ENCODE measurements at places on chromosomes 4 and X.

DNA sequence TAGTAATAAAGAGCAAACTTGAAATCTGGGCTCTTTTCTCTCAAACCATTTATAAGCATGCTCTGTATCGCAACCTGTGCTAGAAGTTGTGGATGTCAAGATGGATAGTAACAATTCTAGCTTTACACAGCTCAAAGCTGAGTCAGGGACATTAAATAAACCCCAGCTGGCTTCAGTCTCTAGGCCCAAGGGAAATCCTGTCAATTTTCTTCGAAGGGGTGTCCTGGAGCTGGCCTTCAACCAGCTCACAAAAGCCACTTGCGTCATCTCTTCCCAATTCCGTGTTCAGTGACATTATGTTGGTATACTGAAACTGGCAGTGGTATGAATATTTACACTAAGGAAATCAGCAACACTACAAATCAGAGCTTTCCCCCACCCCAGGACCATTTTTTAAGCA is 89.8 kb upstream of the PRKG2 start:
- no peak for DNase-seq

- no peak for DNase-seq
Observed at GRCh38 chr4:143313521-143313920, 23.2 kb upstream of the GAB1 start.

- no peak for DNase-seq
Observed at GRCh38 chr4:107439401-107439800, 280.6 kb downstream of the PAPSS1 start.

GRCh38 chr4:38145741-38146140 is 185.5 kb downstream of the PTTG2 start:
- DNase-seq: no peak

- no peak for DNase-seq
Observed at GRCh38 chrX:12950851-12951594, 23.9 kb upstream of the TMSB4X start.

GRCh38 chrX:71144651-71145050 is at the start of gene NLGN3:
Gene NLGN3 (plus strand): TSS chrX:71144841. CDS start chrX:71147750, 2,909 bp downstream.
- peak; percentile 12 for DNase-seq

DNA sequence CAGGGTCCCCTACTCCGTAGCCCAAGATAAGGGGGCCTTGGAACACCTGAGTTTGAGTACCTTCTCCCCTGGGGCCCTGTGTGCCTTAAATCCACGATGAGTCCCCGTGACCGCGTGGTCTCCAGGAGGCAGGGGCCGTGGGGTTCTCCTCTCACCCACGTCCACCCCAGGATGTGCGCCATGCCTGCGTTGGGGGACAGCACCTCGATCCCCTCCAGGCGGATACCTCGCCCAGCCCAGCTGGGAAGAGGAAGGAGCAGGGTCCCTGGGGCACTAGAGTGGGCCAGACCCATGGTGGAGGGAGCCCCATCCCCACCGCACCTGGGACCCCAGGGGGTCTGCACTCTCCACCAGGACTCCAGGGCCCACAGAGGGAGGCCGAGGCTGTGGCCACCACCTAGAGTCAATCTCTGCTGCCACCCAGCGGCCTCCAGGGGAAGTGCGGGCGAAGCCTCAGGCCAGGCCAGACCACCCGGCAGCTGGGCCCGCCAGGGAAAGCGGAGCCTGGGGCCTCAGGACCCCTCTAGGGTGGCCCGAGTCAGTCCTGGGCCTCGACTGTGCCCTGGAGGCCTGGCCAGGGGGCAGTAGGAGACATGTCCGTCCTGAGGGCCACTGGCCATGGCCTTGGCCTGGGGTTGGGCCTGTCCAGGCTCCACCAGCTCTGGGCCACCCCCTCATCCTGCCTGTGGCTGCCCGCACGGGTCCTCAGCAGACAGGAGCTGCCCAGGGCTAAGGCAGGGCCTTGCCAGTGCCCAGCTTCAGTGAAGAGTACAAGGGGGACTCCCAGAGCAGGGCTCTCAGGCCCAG is 55.0 kb downstream of the FAM53A start:
- DNase-seq: peak; percentile 61

GRCh38 chr4:154559494-154560418 is 3.1 kb upstream of the FGB start:
- no peak for DNase-seq

DNA sequence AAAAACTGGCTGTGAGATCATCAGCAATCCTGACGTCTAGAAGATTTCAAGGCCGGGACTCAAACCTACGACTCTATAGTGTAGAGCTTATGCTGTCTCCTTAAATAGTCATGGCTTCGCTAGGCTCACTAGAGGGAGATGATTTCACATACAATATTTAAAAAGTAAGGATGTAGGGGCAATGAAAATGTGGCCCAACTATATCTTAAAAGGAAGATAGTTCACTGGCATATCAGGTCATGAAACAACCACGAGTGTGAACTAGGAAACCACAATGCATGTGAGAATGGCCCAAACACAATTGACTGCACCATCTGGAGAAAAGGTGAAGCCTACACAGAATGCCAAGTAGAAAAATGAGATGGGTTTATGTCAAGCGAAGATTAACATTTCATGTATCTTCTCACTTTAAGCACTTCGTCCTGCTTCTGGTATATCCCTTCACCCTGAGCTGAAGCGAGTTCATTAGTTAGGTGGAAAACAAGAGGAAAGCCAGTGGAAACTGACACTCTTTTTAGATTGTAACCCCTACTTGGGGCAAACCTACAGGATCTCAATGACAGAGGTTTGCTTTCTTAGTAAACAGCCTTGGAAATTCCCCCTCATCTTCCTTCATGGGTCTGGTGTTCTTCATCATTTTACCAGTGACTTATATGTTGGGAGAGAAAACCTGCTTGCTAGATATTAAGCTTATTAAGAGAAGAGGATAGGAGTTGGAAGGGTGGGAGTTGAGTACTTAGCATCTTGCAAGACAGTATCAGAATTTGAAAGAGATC is 17.4 kb downstream of the FAM9C start:
- DNase-seq: no peak

DNA sequence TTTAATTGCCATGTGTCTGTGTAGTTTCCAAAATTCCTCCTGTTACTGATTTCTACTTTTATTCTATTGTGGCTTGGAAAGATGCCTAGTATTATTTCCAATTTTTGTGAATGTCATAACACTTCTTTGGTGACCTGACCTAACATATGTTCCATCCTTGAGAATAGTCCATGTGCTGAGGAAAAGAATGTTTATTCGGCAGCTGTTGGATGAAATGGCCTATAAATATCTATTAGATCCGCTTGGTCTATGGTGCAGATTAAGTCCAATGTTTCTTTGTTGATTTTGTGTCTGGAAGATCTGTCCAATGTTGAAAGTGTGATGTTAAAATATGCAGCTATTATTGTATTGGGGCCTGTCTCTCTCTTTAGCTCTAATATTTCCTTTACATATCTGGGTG is 219.2 kb upstream of the HDX start:
- DNase-seq: no peak

- DNase-seq: no peak
Observed at GRCh38 chr4:499567-499966, 557 bp downstream of the PIGG start.

DNA sequence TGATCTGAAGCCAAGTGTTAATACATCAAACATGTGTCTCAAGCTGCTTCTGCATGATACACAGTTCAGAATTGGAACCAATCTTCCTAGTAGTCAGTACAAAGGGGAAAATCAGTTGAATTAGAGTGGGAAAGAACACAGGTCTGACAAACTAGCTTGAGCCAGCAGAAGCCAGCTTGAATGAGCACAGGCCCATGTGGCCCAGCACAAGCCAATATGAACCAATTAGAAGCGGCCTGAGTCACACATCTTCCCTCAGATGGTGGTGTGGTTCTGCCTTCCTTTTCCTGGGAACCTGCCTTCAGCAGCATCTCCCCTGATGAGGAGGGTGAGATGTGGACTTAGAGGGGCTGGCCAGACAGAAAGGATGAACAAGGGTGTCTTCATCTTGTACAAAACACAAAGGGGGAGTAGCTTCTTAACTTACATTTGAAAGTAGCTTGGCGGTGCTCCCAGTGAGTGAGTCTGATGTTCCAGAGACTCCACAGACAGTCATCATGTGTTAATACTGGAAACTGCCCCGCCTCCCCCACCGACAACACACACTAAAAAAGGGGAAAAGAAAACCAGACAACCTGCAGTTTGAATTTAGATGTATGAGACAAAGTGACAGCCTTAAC is 72.0 kb downstream of the FRMPD4 start:
- no peak for DNase-seq

GRCh38 chr4:92381616-92382015 is 77.8 kb downstream of the GRID2 start:
- no peak for DNase-seq

GRCh38 chr4:677431-678293 is 3.3 kb downstream of the MYL5 start:
- no peak for DNase-seq

- DNase-seq: no peak
Observed at GRCh38 chr4:6907658-6908191, 1.9 kb upstream of the TBC1D14 start.

GRCh38 chrX:150018931-150019361 is 80.7 kb upstream of the EOLA2 start:
- DNase-seq: no peak

DNA sequence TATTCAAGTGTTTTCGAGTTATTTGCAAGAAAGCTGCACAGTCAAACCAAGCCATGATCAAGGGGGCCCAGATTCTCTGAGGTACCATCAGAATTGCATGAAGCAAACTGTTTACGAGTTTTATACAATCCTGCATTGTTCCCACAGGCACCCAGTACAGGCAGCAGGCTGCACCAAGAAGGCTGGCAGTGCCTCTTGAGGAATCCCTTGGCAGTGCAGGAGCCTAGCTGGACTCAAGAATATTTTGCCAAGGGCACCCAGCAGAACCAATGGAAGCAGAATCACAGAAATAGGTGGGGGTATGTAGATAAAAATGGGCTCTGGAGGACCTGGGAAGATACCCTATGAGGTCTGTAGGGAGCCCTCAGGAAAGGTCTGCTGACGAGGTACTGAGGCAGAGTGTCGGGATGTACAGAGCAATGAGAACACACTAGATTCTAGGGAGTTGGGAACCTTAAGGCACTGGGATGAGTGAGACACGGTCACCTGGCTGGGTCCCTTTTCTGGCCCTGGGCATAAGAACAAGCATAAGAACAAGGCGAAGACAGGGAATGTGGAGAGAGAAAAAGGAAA is 2.5 kb upstream of the PLP1 start:
- DNase-seq: peak; percentile 57

DNA sequence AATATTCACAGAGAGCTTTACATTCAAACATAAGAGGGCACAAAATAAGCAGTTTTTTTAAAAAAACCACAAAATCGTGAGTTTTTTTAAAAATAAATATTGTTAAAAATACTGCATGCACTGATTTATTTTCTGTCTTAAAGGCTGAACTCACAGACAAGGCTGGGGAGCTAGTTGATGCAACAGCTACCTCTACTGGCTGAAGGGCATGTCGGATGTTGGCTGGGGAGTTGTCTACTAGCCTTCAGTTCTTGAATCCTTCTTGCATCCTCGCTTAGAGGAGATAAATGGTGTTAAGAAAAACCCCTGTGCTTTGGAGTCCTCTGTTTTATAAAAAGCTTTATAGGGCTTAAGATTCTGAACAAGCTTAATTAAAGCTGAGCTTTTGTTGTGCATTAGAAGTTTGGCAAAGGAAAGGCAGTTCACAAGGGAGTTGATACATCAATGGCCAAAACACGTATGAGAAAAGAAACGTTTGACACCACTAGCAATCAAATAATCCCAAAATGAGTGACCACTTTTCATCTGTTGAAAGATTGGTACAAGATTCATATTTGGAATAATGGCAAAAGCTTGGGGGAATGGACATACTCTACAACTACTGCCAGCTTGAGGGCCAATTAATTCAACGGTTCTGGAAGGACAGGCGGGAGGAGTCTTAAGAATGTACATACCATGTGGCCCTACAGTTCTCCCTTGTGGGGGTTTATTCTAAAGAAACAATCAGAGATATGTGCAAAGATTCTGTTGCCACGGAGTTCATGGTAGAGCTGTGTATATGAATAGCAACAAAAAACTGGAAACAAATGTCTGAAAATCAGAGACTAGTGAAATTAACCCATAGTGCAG is 94.7 kb downstream of the SEL1L3 start:
- DNase-seq: peak; percentile 68

GRCh38 chr4:153366486-153366885 is 22.0 kb downstream of the MND1 start:
- no peak for DNase-seq

DNA sequence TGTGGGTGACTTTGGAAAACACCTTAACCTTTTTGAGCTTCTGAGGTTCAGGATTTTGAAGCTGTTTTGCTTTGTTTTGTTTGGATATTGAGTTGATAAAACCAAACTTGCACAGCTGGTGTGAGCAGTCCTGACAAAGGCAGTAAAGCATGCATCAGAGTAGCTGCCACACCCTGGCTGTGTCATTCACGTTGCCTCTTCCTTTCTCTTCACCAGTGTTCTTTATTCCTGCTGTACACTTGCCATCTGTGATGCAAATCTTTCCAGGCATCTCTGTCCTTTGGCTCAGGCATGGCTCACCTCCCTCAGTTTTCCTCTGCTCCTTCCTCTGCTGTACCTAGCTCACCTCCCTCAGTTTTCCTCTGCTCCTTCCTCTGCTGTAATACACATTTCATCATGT is 1850.2 kb upstream of the AGA start:
- DNase-seq: no peak

GRCh38 chr4:40325406-40326019 is 9.6 kb upstream of the CHRNA9 start:
- no peak for DNase-seq

GRCh38 chrX:133454491-133454914 is 39.2 kb upstream of the GPC4 start:
- DNase-seq: no peak

DNA sequence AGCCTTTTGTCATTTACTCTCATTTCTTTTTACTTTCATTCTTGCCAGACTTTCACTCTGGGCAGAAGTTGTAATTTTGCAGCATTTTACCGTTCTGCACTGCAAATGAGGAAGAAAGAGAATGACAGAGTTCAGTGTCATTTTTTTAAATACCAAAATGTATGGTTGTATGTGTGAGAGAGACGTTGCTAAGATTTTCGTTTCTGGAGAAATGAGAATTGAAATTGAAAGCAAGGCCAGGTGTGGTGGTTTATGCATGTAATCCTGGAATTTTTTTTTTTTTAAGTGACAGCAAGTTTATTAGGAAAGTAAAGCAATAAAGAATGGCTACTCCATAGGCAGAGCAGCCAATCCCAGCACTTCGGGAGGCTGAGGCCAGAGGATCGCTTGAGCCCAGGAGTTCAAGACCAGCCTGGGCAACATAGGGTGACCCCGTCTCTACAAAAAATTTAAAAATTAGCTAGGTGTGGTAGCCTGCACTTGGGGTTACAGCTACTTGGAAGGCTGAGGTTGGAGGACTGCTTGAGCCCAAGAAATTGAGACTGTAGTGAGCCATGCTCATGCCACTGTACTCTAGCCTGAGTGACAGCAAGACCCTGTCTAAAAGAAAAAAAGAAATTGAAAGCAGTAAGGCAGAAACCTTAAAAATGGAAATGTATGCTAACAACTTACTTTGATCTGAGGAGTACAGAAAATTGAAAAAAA is 12.9 kb downstream of the DCK start:
- DNase-seq: no peak
